Effector CD4-positive, alpha-beta T cell (primary cell): ENCODE measurements at places on chromosomes 11 and 22.

DNA sequence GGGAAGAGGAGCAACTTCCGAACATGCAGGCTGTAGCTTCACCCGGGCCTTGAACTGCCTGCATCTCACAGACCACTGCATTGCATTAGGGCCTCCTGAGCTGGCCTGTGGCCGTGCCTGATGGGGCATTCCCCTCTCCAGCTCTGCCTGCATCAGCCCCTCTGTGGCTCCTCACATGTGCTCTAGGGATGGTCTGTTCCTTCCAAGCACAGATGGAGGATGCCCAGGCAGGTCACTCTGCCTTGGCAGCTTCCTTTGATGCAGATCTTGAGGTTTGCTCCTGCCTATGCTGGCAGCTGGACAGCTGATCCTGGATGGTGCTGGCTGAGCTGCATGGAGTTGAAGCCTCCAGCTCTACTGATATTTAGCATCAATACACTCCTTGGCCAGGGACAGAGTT is 28.5 kb downstream of the AMPD3 start:
- DNase-seq: no peak

- no peak for DNase-seq
These were observed 2.9 kb downstream of the CLCF1 start for GRCh38 chr11:67370351-67371076.

DNA sequence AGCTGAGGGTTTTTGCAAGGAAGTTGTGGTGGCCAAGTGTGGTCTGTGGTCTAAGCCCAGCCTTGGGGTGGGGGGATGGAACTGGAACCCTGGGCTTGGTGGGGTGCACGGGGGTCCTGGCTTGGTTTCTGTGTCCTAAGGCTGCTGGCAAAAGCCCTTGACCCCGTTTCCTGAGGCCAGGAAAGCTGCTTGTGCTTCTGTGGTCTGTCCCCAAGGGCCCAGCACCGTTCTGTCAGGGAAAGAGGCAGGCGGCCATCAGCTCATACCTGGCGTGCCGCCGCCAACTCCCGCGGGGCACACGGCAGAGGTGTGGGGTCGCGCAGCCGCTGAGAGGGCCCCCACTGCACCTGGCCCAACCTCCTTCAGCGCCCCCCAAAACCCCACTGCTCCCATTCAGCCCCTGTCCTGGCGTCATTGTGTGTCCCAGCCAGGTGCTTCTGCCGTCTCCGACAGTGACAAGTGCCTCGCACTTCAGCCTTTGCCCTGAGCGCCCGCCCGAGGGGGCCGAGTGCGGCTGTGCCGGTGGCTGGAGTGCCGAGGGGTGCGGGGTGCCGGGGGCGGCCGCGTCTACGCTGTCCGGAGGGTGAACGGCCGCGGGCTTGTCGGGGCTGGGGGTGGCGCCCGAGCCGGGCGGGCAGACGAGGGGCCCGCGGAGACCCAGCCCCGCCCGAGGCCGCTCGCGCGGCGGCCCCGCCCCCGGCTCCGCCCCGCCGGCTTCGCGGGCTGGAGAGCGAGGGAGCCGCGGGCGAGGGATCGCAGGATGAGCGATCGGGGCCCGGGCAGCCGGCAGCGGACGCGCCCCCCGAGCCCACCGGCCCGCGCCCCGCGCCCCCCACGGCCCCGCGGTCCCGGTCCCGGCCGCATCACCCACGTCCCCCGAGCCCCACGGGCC is at the start of gene CNIH2:
CNIH2 (plus strand) TSS at position 705 of the 892 bp plus-strand sequence. CDS start 282 bp downstream, outside the sequence.
- DNase-seq: peak; percentile 38

DNA sequence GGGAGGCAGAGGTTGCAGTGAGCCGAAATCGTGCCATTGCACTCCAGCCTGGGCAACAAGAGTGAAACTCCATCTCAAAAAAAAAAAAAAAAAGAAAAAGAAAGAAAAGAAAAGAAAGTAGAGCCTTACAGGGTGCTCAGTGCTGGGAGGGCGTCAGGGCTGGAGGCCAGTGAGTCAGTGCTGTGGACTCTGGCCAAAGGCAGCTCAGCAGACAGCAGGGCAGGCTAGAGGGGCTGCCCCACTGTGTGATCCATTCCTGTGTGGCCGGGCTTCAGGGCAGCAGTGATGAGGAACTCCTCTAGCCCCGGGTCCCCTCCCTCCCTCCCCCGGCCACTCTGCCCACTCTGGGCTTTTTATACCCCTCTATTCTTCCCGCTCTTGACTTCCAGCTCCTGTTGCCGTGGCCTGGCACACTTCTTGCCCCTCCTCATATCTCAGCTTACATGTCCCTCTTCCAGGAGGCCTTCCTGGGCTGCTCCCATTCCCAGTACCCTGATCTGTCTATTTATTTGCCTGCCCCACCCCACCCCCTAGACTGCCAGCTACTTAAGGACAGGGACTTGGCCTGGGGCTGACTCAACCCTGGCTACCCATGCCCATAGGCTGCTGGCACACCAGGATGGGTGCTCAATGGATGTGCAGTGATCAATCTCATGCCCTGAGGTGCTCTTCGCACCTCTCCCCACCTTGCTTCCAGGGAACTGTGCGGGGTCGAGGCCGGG is 10.1 kb downstream of the SYT12 start:
- no peak for DNase-seq

GRCh38 chr22:17190702-17191101 is 28.5 kb downstream of the ADA2 start:
- DNase-seq: no peak

- DNase-seq: no peak
These were observed 1.9 kb downstream of the LRP4 start for GRCh38 chr11:46916286-46917108.

GRCh38 chr11:7537265-7537664 is 23.5 kb downstream of the PPFIBP2 start:
- no peak for DNase-seq

GRCh38 chr11:1751999-1752906 is 1.9 kb upstream of the IFITM10 start:
- no peak for DNase-seq

DNA sequence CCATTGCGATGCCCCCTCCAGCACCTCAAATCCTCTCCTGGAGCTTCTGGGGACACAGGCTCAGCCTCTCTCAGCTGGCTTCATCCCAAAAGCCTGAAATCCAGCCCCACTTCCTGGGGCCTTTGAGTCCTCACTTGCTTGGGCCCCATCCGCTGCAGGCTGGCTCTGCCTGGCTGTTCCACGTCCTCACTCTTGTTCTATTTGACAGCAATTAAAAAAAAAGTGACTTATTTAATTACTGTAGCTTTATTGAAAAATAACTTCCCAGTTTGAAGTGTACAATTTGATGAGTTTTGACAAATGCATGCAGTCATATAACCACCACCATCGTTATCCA is 27.2 kb downstream of the PARVG start:
- DNase-seq: no peak

- no peak for DNase-seq
These were observed 10.5 kb upstream of the ALX4 start for GRCh38 chr11:44320289-44320973.

DNA sequence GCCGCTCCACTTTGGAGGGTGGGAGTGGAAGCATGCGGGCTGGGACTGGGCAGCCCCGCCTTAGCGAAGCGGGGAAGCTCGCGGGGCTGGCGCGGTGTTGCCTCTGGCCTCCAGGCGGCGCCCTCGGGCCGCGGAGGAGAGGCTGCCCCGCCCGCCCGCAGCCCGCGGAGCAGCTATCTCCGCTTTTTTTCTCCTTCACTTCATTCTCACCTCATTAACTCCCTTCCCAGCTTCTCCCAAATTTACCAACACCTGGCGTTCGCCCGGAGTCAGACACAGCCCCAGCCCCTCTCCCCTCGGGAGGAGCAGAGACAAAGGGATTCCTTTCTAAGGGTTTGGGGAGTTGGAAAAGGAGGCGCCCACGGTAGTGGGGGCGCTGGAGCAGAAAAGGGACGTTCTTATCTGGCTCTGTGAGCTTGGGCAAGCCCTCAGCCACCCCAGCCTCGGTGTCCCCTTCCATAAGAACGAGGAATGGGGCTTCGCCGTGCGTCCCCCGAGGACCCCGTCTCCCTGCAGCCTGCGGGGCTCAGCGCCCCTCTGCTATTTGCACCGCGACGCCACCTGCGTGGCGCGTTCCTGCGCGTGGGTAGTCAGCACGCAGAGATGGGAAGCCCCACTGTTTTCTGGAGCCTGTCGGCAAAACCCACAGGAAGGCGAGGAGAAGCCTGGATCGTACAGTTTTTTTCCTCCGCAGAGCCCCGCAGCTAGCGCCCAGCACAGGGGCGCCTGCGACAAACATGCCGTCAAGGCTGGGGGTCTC is 1.5 kb upstream of the WNT11 start:
- peak; percentile 67 for DNase-seq

DNA sequence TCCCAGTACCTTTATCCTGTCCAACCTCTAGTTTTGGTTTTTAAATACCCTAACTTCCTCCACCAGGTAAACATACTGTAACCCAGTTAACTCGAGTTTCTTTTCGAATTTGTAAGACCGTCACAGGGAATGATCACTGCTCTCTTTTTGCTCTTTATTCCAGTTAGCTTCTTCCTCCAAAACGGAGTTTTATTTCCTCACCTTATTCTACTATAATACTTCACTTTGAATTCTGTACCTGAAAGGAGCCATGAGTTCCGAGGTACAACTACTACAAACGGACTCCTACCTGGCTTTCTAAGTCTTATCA is 1.4 kb downstream of the NUP98 start:
- DNase-seq: no peak

GRCh38 chr11:133530501-133530835 is 1.8 kb downstream of the OPCML start:
- DNase-seq: no peak

- DNase-seq: no peak
These were observed 123.8 kb upstream of the NTM start for GRCh38 chr11:131246663-131247062.

GRCh38 chr11:56917708-56918400 is 70.9 kb upstream of the OR5AK2 start:
- no peak for DNase-seq

GRCh38 chr22:49087198-49087597 is 740.5 kb downstream of the BRD1 start:
- no peak for DNase-seq

GRCh38 chr11:111426617-111427016 is 47.5 kb upstream of the POU2AF1 start:
- no peak for DNase-seq

DNA sequence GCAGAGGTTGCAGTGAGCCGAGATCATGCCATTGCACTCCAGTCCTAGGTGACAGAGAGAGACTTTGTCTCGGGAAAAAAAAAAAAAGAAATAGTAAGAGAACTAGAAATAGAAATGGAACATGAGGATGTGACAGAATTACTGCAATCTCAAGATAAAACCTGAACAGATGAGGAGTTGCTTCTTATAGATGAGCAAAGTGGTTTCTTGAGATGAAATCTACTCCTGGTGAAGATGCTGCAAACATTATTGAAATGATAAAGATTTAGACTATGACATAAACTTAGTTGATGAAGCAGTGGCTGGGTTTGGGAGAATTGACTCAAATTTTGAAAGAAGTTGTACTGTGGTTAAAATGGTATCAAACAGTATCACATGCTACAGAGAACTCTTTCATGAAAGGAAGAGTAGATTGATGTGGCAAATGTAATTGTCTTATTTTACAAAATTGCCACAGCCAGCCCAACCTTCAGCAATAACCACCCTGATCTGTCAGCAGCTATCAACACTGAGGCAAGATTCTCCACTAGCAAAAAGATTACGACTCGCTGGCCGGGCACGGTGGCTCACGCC is 13.7 kb downstream of the XNDC1N start:
- DNase-seq: no peak

GRCh38 chr11:105953886-105954285 is 68.2 kb downstream of the MSANTD4 start:
- no peak for DNase-seq

GRCh38 chr22:30922151-30922611 is 46.4 kb downstream of the MORC2 start:
- DNase-seq: peak; percentile 61

DNA sequence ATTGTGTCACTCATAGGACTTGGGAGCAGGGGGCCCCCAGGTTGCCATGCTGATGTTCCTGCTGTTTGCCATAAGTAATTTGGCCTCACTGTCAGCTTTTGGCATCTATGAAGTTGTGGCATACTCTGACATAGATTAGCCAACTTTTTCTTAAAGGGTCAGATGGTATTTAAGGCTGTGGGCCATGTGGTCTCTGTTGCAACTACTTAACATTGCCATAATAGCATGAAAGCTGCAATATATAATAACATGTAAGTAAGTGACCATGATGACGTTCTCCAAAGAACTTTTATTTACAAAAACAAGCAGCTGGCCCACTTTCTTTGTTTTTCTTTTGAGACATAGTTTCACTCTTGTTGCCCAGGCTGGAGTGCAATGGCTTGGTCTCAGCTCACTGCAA is 2.2 kb upstream of the TMEM216 start:
- no peak for DNase-seq

GRCh38 chr11:126007238-126007637 is 55.4 kb downstream of the CDON start:
- DNase-seq: no peak

DNA sequence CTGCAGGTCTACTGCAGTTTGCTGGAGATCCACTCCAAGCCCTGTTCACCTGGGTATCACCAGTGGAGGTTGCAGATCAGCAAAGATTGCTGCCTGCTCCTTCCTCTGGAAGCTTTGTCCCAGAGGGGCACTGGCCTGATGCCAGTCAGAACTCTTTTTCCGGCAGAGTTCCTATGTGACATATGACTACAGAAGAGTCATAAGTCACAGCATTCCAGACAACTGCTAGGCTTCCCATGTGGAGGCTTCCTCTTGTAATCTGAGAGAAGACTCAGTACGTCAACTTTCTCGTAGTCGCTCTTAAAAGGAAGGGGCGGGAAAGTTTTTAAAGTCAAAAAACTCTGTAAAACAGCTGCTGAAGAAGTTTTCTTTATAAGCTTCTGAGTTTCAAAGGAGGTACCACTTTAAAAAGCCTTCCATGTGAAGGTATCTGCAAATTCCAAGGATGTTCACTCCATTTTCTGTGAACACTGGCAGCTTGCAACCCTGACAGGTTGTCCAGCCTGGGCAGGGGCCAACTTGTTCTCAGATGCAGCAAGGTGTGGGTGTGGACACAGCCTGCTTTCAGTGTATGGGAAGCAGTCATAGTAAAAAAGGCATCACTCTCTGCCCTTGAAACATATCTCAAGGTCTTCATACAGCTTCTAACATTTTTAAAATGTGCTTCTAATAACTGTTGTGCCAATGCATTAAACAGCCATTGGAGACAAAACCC is 97.8 kb downstream of the ME3 start:
- DNase-seq: no peak

DNA sequence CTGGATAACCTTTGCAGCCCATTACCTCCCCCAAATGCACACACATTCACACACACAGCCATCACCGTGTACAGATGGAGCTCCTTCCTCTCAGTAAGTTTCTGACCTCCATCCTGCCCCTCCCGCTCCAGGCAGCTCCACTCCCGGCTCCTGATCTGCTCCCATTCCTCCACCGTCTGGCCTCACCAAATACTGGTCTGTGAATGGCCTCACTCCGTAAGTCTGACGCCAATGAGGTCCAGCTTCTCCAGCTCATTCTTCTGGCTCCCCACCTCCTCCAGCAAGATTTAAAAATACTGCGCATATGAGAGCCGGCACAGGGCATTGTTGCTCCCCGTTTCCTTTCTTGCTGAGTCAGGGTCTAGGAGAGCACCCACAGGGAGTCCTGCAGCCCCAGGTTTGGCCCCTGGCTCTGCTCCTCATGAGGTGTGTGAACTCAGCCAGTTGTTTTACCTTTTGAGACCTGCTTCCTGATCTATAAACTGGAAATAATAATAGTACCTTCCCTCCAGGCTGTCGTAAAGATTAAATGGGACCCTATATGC is 14.0 kb upstream of the TUB start:
- DNase-seq: no peak

GRCh38 chr11:69941546-69942332 is 122.5 kb upstream of the FGF3 start:
- DNase-seq: no peak
